Right cardiac atrium (tissue), 5 donors: ENCODE measurements at places on chromosomes 7 and 10.
A peak's percentile ranks its signal among the peaks of the same experiment; 100 is the strongest.

GRCh38 chr7:155965010-155965409, 152.7 kb upstream of the SHH start:
- no peak for DNase-seq

- peak; percentile 54 for DNase-seq
Observed at GRCh38 chr10:6014241-6014761, 37.0 kb upstream of the IL15RA start.

- no peak for DNase-seq
Observed at GRCh38 chr10:17257466-17258321, 29.7 kb downstream of the VIM start.

GRCh38 chr7:98685541-98685940, 68.5 kb downstream of the NPTX2 start:
- no peak for DNase-seq

DNA sequence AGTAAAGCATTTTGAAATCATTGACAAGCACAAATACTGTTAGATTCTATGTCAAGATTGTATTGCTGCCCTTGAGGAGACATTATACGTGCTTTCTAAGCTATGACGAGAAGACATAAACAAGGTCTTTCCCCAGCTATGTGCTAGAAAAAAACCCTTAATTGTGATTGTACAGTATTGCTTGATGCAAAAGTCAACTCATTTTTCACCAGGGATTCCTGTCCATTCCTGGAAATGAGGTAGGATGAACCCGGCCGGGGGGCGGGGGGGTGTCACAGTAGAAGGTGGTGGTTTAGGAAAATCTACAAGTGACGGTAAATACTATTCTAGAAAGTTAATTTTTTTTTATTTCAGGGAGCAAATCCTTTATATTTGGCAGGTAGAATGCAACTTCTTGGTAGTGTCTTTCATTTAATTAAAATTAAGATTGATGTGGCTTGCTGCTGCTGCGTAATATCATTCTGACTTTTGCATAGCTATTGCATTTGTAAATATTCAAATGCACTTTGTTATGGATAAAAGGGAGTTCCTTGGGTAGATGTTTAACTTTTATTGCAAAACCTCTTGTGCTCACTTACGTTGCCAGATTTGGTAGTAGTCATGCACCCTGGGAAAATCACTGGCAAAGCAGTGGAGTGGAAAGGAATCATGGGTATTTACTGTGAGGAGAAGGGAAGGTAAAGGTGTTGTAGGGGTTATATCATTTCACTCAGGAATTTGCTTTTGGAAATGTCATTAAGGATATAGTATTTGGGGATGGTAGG, 164.4 kb upstream of the PRPS1L1 start:
- no peak for DNase-seq

- no peak for DNase-seq
Observed at GRCh38 chr10:13761490-13762091, 174.8 kb downstream of the PRPF18 start.

DNA sequence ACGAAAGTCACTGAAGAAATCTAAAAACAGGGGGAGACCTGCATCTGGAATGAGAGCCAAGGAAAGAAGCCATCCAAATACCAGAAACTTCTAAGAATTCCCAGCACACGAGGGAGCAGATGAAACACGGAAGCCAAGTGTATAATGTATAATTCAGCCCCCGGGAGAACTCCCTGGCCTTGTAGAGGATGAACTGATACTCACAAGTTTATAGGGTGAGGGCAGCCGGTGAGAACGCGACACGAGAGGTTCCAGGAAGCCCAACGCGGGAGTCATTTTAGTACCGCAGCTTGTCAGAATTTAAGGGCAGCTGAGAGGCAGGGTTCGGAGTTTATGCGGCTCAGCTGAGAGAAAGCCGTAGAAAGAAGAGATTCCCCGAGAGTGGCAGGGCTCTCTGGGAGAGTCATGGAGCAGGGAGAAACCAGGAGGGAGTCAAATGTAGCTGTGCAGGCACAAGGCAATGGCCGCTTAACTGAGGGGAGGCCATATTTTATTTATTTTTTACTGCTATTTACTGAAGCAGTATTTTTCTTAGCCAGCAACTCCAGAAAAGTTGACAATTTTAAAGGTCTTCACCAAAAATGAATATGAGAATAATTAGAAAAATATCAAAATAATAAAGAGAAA, 164.0 kb downstream of the NPSR1 start:
- DNase-seq = no peak

GRCh38 chr10:12027539-12027938, 15.1 kb downstream of the UPF2 start:
- no peak for DNase-seq

DNA sequence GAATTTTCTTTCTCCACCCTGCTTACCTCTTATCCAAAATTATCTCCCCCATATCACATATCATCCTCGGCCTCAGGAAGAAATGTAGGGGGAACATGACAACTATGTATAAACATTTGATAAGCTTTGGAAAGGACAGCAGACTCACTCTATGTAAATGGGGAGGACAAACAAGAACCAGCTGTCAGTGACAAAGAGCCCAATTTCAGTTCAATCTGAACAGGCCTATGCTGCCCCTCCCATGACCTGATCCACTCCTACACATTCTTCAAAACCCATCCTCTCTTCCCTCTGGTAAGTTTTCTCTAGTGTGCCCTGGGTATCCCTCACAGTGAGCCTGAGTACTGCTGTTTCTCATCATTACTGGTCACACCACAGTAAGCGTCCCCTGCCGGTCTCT, 20.8 kb downstream of the FZD9 start:
- DNase-seq = no peak

DNA sequence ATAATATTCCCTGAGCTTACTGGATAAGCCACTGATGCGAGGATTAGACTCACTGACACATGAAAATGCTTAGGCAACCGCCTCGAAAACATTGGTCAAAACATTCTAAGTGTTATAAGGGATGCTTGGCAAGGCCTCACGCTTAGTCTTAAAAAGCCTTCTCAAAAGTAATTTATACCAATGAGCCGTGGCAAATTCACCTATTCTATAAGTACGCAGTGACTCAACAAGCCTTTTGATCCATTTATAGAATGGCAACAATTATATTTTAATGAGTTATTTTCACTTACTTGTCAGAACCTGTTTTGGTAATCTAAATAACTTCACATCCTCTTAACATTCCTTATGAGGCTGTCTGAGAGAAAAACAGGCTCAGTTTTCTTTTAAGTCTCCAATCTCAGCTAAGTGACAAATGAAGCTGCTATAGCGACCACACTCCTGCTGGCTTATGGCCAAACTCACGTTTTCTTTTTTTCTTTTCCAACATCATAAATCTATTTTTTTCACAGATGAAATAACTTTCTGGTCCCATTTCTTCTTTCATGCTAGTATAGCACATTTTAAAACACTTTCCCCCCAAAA, 121.2 kb upstream of the AFAP1L2 start:
- DNase-seq = no peak

DNA sequence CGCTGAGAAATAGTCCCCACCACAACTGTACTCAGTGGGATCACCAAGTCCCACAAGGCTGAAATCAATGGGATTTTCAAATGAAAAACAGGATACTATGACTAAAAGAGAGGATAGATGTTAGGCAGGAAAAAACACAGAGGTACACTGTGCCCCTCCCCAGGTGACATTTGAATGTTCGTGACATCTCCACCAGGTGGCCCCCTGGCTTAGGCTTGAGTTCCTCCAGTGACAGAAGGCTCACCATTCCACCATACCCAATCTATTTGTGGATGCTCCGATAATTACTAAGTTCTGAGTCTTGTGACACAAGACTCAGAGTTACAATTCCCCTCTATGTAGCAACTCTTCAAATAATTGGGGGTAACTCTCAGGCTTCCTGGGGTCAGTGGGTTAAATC, 77.5 kb upstream of the KCNMA1 start:
- DNase-seq = no peak

GRCh38 chr7:2544541-2545188, 10.7 kb downstream of the BRAT1 start:
- DNase-seq = no peak

DNA sequence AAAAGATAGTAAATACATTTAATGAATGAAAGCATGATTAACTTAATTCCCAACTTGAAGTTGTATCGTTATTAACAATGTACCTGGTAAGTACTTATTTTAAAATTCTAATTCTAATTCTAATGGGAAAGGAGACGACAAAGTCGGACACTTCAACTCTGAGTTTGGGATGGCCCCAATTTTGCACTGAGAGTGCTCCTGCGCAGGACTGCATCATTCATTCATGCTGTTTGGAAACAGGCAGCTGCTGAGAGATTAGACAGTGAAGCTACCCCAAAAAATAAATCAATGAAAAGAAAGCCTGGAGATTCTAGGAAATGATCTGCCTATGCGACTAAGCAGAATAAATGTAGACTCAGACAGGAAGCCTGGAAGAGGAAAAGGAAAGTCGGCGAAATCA, 141.7 kb upstream of the VKORC1L1 start:
- DNase-seq = no peak

DNA sequence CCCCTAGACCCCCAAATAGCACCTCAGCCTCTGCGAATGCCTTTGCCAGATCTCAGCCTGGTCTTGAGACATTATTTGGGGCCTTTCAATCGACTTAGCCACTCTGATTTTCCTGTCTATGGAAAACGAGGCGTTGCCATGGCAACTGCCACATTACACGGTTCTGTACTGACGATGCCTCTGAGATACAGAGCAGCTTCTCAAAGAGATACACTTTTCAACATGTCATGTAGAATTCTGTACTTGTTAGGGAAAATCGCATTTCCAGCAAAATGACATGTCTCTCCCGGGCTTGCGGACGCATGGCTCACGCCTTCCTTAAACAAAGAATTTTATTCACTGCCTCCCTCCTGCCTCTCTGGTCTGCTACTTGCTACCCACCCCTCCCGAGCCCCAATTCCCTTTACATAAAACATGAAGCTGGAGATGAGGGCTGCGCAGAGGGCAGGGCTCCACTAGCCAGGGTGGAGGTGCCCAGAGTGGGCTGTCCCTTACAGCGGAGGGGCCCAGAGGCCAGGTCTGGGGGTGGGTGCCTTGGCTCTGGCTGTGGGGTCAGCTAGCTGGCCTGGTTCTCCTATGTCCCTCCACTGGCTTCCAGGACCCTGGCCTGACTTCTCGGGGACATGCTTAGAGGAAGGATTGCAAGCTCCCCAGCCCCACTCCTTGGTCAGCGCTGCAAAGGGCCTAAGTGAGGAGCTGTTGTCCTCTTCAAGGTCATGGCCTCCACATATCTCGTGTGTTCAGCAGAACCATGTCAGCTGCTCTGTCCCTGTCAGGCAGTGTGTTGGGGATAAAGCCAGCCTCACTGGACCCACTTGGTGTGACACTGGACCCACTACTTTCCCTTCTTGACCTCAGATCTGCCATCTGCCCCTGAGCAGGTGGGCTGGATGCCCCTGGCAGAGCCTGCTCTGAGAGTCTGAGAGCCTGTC, 342.5 kb downstream of the RPS24 start:
- no peak for DNase-seq

- peak; percentile 34 for DNase-seq
Observed at GRCh38 chr7:54546081-54546985, 4.2 kb downstream of the VSTM2A start.

- no peak for DNase-seq
Observed at GRCh38 chr10:96511044-96511945, 2.4 kb downstream of the TLL2 start.

GRCh38 chr7:73596191-73597065, 18.0 kb upstream of the TBL2 start:
- no peak for DNase-seq

DNA sequence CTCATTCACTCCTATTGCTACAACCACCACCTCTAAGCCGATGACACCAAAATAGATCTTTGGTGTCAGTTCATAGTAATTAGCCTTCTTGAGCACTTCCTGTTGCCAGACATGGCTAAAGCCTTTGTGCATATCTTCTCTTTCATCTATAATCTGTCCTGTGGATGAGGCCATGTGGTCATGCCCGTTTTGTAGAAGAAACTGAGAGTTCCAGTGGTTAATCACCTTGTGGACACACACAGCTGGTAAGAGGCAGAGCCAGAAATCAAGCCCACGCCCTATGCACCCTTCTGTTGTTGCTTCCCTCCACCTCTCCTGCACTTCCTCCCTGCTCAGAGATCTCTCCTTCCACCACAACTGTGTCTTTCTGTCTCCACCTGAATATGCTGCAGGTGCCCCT, 285.1 kb upstream of the PFKP start:
- DNase-seq = no peak

DNA sequence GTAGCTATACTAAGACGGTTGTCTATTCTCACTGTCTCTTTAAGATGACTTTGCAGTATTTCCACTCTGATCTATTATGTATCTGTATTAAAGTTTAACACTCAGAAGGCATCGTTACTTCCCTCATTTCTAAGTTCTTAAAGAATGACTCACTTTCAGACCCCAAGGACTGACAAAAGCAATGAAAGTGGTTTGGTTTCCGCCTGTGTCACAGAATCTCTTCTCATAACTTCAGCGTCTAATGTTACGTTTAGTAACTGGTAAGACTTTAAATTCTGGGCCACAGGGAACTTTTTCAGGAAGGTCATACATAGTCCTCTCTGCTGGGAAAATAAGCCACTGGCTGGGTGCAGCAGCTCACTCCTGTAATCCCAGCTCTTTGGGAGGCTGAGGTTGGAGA, 892.0 kb upstream of the AUTS2 start:
- DNase-seq = no peak

DNA sequence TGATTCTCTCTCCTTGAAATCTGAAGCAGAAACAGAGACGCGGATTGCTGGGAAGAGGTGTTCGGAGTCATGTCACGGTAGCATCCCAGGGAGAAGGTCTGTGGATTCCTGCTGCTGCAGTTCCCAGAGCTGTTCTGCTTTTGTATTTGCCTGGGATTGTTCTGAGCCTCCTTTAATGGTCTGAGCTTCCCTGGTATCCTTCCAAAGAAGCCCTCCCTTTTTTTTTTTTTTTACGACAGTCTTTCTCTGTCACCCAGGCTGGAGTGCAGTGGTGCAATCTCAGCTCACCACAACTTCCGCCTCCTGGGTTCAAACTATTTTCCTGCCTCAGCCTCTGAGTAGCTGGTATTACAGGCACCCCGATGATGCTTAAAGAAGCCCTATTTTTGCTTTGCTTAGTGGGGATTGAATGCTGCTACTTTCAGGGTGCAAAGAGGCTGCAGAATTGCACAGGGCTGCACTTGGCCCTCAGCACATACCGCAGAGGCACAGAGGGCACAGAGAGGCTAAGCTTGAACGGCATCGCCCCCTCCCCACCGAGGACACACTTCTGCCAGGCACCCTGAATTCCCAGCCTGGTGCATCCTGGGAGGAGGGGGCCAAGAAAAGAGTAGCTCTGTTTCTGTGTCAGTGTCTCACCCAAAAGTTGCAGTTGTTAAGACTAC, 208.6 kb upstream of the GALNT17 start:
- no peak for DNase-seq

- no peak for DNase-seq
Observed at GRCh38 chr7:111990643-111991042, 215.6 kb downstream of the DOCK4 start.
